ENCODE measurements at places on chromosomes 3 and 15.
A peak's percentile ranks its signal among the peaks of the same experiment; 100 is the strongest.

- DNase-seq = no peak
These were observed 32.9 kb downstream of the CMSS1 start for GRCh38 chr3:99850608-99851007.

GRCh38 chr15:51830276-51830806 is 888 bp downstream of the TMOD3 start:
- no peak for DNase-seq

DNA sequence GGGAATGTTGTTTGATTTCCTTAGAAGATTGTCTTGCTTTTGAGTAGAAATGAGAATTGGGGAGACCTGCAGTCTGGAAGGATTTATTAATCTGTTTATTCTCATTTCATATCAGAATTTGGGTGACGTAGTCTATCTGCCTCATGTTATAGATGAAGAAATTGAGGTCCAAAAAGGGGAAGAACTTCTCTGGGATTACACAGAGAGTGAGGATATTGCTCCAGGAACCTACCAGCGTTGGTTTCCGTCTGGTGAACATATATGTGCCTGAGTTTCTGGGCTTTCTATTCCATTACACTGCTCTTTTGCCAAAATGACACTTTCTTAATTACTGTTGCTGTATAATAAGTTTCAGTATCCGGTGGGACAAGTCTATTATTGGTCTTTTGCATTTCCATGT is 51.8 kb downstream of the CTDSPL start:
- no peak for DNase-seq

DNA sequence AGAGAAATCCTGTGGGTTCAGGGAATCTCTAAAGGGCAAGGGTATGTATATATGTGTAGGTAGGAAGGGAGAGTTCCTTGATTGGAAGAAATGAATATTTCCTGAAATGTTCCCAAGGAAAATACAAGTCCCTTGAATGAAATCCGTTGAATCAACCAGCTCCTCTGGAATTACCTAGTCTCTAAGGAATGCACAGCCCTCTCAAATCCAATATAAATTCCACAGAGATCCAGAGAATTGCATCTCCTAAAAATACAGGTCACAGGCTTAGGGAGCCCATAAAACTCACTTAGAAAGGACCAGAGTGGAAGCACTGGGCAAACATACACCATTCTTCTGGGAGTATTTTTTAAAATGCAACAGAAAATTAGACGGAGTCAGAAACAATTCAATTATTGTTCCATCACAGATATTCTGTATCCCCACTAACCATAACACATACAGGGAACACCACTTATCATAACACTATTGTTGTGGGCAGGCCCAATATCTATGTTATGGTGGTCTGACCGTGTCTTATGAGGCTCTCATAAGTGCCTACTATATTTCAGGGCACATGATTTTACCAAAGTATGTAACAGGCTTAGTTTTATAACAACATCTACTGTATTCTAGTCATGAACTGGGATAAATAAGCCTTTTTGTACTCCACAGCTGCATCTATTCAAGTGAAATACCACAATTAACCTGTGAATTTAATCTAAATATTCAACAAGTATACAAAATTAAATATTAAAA is 43.7 kb downstream of the IGSF11 start:
- no peak for DNase-seq

GRCh38 chr3:138468886-138469285 is 34.5 kb downstream of the ESYT3 start:
- no peak for DNase-seq

- no peak for DNase-seq
These were observed at the start of gene KBTBD12 for GRCh38 chr3:127915115-127915936. TSS of gene KBTBD12 (plus strand) at chr3:127915232. CDS start at chr3:127923062, 7,830 bp downstream.

GRCh38 chr3:173725507-173725906 is 328.0 kb downstream of the NLGN1 start:
- DNase-seq = no peak

- DNase-seq = no peak
These were observed 115.8 kb upstream of the IGSF10 start for GRCh38 chr3:151576511-151577137.

DNA sequence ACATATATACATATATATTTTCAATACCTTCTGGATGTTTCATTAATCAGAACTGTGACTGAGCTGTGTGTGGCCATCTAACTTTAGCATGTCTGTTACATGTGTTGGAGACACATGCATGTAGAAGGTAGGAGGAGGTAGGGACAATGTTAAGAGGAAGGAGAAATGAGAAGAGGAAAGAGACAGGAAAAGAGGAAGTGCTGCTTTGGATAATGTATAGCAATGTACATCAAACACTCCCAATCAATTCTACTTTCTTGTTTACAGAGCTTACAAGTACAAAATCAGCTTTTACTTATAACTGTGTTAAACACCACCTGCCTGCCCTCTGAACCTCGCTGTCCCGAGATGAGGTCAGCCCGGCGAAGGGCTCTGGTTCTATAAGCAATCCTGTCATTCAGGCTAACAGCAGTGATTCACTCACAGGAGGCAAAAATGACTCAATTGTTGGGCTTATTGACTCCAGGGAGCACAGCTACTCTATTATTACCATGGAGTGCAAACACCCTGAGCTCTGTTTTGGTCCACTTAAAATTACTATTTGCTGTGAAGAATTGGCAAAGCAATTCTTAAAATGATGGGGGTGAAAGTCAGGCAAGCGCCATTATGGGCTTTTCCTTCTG is 188.9 kb downstream of the MEIS2 start:
- no peak for DNase-seq

DNA sequence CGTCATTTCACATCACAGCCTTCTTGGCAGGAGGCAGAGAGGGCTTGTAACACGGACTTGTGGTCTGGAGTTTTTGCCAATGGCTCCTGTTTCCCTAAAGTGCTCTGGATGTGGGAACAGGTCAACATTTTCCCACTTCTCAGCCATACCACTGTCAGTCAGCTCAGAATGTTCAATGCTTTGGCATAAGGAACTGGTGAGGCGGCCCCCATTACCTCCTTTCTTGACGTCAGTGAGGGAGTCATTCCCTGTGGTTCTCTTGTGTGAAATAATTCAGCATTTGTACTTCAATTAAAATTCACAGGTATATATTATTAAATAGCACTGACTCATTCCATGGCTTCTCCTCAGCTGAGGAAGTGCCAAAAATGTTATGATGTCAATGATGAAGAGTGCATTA is 167.1 kb downstream of the P3H2 start:
- DNase-seq = no peak

DNA sequence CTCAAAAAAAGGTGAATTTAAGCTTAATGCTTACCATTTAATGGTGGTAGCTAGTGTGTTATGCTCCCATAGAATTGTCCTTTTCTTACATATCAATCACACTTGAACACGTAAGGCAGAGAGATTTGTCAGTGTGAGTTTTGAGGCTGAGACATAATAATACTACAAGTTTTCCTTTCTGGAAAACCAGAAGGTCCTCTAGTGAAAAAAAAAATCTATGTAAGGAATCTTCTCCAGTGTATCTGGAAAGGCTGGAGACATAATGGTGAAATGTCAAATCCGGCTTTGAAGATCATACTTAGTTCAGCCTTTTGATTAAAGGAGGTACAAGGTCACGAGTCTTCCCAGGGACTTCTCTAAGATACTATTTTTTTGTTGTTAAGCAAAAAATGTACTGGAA is 3.4 kb downstream of the TSC22D2 start:
- DNase-seq = no peak

DNA sequence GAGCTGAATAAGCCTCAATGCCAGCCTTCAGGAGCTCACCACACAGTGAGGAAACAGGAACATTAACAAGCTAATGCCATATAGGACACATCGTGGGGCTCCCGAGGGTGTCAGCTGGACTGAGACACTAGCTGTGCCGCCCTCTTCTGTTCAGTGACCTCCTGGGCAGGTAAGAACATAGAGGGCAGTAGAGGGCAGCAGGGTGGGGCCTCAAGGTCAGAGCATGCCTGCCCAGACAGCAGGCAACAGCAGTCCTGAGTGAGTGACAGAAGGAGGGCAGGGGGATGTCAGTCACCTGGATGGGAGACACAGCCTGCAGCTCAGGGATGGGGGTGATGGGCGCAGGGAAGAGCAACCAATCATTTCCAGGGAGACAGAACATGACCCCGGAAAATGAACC is 15.5 kb downstream of the NTRK3 start:
- no peak for DNase-seq

- DNase-seq = no peak
These were observed 28.8 kb upstream of the UACA start for GRCh38 chr15:70792171-70792573.

DNA sequence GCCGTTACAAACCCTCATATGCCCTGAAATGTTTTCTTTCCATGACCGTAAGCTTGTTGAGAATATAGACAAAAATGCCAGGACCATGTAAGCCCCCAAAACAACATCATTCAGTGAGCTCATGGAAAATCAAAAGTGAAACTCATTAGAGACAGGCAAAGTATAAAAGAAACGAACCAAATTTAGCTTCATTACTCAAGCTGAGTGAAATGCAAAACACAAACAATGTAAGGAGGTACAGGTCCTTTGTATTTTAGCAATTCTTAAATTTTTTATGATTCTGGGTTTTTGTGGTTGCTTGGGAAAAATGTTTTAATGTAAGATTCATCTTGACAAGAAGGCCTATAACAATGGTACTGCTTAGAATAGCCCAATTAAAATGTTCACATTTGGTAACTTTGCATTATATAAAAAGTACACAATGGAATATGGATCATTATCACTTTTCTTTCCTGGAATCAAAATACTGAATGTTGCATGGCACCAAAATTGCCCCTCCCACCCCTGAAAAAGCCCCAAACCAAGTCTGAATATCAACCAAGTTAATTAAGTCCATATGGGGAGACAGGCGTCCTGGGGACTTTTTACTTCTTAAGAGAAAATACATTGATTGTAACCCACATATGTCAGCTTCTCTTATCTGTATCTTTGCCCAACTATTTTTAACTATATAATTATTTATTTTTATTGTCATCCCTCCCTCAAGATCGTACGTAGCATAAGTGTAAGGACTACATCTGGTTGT is 247.7 kb upstream of the CDIN1 start:
- DNase-seq = no peak

- DNase-seq = no peak
These were observed 183.6 kb upstream of the ATP11B start for GRCh38 chr3:182609575-182610156.

DNA sequence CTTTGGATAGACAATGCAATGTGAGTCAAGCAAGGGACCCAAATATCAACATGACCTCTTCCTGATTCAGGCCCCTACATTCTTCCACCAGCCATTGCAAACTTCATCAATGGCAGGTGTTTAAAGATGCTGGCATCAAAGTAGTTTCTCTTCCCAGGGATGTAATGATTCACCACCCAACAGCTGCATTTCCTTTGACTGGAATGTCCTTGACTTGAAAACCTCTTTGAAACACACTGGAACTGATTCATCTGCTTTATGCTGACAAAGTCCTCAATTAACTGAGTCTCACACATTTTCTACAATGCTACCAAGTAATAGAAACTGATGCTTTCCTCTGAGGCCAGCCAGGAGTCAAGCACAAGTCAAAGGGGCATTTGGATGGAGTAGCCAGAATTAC is 385.5 kb downstream of the GBE1 start:
- DNase-seq = no peak

- DNase-seq = no peak
These were observed 42.3 kb downstream of the MAP3K13 start for GRCh38 chr3:185405243-185405642.

GRCh38 chr3:47485812-47486211 is 10.1 kb upstream of the SCAP start:
- DNase-seq = no peak

GRCh38 chr3:14448756-14449727 is 46.6 kb downstream of the SLC6A6 start:
- DNase-seq = no peak

- no peak for DNase-seq
These were observed 84.8 kb upstream of the POMGNT2 start for GRCh38 chr3:43190670-43191069.

DNA sequence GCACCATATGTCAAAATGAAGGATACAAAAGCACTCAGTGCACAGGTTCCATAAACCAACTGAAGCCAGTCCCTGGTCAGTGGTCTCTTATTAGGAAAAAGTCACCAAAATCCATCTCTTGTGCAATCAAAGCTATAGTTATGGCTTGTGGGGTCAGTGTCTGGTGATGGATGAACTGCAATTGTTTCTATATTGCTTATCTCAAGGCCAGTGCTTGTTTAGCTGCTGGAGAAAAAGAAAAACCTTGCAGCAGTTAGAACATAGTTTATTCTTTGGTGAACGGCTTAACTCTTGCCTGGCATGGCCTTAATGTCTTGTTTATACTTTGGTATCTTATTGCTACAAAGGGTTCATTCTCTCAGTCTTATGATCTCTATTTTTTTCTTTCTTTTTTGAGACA is 2.9 kb upstream of the UQCRC1 start:
- DNase-seq = no peak

DNA sequence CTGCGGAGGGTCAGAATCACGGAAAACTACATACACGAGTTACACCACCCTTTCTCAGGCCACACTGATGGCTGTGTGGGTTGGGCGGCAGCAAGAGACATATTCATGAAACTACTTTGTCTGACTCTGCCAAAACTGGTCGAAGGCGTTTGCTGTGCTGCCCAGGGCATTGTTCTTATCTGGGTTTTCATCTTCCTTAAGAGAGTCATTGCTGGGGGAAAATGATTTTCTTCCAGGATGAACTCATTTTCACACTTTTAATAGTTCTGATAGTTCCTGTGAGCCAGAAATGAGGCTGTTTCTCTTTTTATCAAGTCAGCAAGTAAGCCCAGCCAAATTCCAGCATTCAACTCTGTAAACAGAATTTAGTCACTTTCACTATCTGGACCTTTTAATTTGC is 47.6 kb downstream of the TRIM71 start:
- DNase-seq = peak; percentile 9

DNA sequence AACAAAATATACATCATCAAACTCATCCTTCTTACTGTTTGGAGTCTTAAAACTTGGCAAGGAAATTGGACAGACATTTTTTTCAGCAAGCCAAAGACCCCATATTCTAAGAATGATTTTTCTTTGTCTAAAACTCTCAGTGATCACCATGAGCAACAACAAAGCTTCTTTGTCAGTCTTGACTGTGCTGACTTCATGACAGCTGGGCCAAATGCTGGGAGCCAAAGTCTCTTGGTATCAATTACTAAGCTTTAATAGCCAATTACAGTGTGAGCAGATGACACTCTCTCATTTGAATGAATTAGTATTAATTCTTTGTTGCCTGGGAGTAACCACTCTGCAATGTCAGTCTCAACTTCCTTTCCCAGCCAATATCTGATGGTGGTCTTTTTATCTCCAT is 48.1 kb upstream of the GK5 start:
- no peak for DNase-seq
